ENCODE measurements at places on chromosomes 12 and 14. TPM values are rescaled to one million over a fixed set of nuclear protein-coding genes. Genes with fewer than 3 reads are reported as not detected.

Gene RIPK3
- 14.8 TPM for polyA plus RNA-seq

Gene KCNJ8
- 7.6 TPM for polyA plus RNA-seq

Gene DPPA3
- polyA plus RNA-seq, result not detected

Gene TMX1
- 35.8 TPM for polyA plus RNA-seq

Gene ALX1
- 0.06 TPM for polyA plus RNA-seq

- DNase-seq, result no peak
Observed at GRCh38 chr14:76636602-76637001, 124.7 kb upstream of the VASH1 start.

DNA sequence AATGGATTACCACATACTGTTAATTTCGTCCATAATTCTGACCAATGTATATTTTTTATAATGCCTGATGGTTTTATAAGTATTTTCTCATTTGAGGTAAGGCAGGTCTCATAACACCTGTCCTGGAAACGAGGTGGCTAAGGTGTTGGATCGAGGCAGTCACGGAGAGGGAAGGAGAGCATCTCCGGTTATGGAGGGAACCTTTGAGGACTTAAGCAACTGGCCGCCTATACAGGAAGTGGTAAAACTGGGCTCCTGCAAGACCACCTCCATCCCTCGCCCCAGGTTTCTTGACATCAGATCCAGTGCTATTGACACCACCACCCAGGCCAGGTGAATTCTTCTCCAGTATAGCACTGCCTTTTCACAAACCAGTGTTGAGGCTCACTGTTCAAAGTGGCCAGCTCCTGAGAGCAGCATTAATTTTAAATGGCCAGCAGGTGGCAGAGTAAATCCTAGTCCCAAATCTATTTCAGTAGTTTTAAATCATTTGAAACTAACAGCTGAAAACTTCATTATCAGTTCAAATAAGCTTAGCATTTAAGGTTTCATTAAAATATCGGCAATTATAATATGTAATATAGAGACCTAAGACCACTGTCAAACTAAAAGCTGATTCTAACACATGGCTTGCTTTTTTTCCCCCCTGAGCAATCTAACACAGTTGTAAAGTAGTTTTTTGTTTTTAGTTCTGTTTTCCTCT is 100.8 kb downstream of the PPM1A start:
- peak; percentile 14 for DNase-seq

DNA sequence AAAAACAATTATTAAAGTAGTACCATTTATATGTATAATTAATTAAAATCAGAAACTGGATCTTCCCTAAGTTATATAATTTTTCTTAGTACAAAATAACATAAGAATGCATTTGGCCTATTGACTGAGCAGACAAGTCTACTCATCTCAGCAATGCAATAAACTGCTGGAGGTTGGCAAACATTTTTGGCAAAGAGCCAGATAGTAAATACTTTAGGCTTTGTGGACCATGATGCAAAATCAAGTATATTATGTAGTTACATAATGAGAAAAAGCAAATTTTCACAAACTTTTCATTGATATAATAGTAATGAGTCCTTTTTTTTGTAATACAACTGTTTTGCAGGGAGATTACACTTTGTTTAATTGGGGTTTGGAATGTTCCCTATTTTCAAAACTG is 30.9 kb downstream of the ERGIC2 start:
- peak; percentile 6 for DNase-seq

DNA sequence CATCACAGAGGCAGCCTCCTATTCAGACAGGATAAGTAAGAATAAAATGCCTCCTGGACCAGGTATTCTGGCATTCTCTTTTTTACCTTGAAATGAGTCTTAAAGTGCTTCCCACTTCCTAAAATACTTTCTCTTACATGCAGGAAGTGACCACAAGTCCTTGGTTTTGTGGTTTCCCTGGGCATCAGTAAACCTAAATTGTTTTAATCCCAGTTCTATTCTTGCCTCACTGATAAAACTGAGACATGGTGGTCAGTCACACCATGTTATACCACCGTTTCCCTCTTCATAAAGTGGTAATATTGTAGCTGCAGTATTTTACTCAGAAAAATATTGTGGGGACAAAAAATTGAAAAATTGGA is 1.2 kb upstream of the SALL2 start:
- DNase-seq, result no peak

DNA sequence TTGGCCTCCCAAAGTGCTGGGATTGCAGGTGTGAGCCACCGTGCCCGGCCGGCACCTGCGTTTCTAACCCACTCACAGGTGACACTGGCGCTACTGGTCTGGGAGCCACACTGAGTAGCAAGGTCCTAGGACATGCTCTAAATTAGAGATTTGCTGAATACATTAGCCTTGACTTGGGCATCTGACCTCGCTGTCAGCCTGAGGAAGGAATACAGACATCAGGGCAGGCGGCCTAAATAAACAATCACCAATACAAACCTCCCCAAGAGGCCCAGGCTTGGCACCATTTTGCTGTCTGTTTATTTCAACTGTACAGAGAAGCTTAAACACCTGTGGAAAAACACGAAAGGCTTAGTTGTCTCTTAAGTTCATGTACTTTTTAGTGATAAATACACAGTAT is 27.5 kb downstream of the P2RX4 start:
- DNase-seq, result no peak

- DNase-seq, result no peak
Observed at GRCh38 chr14:35532783-35533356, 1.1 kb upstream of the INSM2 start.

DNA sequence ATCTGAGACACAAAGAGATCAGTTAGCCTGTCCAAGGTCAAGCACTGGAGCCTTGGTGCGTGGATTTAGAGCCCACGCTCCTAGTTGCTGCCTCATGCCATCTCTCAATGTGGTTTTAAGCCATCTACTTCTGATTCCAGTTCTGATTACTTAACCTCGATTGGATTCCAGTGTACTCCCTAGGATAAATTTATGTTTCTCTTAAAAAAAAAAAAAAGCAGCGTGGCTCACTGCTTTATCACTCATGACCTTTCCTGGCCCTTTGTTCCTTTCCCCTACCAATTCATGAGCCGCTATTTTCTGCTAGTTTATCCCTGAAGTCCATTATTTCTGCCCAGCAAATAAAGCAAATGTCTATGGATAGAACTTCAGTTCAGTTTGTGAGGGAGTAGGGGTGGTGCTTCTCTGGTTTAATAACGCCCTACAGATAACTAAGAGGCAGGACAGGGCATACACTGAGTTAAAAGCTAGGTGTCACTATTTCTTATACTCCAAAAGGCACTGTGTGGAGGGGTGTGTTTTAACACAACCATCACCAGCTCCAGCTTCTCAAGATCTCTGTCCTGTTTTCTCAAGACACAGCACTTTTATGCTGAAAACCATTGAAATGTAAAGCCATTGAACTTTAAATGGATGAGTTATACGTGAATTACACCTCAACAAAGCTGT is 9.8 kb upstream of the PARP11 start:
- peak; percentile 15 for DNase-seq

DNA sequence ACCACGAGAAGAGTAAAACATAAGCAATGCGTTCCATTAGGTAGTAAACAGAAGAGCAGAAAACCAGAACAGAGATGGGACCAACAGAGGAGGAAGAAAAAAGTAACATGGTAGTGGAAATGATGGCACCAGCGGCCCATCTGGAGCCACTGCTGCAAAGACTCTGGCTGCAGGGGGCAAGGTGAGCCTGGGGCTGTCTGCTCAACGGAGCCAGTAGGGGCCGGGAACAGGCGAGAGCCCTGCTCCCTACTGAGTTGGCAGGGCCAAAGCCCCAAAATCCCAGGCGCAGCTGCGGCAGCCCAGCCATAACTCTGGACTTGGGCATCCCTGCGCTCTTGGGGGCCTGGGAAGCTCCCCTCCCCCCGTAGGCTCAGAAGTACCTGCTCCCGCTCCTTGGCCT is 28.5 kb upstream of the PYGL start:
- no peak for DNase-seq

GRCh38 chr12:50353404-50353803 is 43.0 kb downstream of the FAM186A start:
- DNase-seq, result no peak

DNA sequence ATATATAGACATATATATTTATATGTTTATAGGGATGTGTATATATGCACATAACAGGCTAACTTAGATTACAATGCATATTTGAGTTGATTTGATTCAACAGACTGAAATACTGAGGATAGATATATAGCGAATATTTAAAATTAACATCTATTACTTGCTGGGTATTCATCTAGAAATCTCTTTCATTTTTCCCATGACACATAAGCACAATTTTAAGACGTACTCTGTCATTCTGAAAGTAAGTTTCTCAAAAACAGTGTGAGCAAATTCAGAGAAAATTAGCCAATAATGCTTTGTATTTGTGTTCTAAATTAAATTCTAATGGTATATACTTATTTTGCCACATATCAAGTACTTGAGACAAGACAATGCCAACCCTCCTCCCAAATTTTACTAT is 907.5 kb upstream of the MDGA2 start:
- DNase-seq, result no peak

GRCh38 chr12:9327320-9327719 is 119.1 kb upstream of the PZP start:
- no peak for DNase-seq

- DNase-seq, result no peak
Observed at GRCh38 chr12:32847287-32847686, 49.3 kb downstream of the PKP2 start.

DNA sequence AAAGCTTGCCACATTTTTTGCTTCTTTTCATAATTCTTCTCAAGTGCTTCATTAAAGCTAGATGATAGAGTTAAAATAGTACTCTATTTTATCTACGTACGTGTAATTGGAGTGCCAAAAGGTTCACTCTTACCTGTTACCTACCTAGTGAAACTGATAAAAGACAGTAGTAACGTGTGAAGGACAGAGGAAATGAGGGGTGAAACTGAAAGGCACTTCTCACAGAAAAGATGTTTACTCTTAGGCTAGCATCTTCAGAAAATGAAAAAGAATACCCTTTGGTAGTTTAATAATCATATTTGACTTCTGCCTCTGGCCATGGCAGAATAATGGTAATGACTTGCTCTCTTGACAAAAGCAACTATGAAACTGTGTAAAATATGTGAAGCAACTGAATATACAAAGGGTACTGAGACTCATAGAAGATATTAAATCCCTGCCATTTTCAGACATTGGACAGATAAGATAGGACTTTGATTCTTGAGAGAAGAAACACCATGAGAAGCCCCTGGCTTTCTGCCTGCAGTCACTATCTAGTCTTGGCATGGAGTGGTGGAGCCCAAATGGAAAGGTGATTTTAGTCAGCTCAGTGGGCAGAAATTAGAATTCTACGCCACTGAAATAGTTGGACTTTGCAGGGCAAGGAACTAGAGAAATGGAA is 6.3 kb upstream of the EVL start:
- DNase-seq, result no peak

DNA sequence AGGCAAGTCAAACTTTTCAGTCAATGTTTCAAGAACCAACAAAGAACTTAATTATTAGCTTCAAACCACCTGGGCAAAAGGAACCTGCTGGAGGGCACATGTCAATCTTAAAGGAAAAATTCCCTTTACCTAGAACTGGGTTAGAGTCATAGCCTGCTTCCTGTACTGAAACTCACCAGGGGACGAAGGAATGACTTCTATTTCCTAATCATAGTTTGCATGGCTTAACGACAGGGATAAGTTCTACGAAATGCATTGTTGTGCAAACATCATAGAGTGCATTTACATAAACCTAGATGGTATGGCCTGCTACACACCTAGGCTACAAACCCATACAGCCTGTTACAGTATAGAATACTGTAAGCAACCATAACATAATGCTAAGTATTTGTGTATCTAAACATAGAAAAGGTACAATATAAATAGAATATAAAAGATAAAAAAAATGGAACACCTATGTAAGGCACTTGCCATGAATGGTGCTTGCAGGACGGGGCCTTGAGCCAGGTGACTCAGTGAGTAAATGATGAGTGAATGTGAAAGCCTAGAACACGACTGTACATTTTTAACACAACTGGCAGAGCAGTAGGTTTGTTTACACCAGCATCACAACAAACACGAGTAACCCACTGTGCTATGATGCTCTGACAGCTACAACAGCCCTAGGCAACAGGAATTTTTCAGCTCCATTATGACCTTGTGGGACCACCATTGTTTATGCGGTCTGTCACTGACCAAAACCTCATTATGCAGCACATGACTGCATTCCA is 234.9 kb upstream of the CAND1 start:
- no peak for DNase-seq

DNA sequence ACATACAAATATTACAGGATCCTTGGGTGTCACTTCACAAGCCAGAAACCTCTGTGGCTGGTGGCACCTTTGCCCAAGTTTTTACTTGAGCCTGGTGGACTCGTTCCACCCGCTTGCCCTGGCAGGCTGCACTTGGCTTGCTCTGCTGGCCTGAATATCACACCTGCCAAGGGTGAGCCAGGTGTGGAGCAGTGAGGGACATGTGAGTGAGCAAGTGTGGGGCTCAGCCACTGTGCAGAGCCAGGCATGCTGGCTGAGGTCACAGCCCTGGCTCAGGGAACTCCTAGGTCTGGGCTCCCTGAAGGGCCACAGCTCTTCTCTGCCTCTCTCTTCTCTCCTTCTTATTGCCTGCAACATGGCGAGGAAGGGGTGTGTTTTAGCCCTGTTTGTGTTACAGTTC is 82.0 kb downstream of the SLC16A7 start:
- no peak for DNase-seq

DNA sequence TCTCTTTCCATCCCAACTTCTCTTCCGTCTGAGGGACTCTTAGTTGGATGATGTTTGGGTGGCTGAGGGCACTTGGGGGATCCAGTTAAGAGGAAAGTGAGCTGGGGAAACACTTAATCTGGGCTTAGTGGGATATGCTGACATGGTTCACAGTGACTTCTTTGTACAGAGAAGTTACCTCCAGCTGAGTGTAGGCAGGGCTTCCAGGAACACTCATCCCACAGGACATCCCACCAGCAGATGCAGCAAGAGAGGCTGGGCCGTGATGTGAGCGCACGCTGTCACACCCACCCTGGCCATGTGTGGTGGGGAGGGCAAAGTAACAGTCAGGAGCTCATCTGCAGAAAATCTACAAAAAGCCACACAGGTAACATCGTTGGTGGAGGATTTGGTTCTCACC is 832 bp upstream of the CACNA2D4 start:
- DNase-seq, result no peak

- DNase-seq, result no peak
Observed at GRCh38 chr14:63735720-63736119, 7.9 kb upstream of the SGPP1 start.

Data from large intestine (tissue), 12 donors.